ENCODE measurements at places on chromosomes 11 and 22.

DNA sequence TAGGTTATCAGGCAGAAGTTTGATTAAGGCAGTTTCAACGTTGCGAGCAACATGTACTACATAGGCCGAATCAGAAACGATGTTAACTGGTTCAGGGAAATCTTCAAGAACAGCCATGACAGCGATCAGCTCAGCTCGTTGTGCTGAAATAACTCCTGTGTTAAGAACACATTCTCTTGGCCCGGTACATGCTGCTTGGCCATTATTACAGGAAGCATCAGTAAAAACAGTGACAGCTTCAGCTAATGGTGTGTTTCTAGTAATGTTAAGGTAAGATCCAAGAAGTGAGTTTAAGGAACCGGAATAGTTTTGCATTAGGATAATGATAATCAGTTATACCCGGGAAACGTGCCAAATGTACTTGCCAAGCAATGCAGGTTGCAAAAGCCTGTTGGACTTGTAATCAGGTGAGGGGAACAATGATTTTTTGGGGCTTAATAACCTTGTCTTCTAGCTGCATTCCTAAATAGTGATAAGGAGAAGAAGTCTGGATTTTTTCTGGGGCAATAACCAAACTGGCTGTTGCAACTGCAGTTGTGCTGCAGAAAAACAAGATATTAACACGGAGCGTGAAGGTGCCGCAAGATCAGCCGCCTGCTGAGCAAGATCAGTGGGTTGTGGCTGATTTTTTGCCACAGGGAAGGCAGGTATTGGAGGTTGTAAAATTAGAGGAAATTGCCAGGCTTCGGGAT is 14.3 kb downstream of the OR52K1 start:
- no peak for DNase-seq

GRCh38 chr11:7545611-7546010 is 31.8 kb downstream of the PPFIBP2 start:
- DNase-seq, result no peak

DNA sequence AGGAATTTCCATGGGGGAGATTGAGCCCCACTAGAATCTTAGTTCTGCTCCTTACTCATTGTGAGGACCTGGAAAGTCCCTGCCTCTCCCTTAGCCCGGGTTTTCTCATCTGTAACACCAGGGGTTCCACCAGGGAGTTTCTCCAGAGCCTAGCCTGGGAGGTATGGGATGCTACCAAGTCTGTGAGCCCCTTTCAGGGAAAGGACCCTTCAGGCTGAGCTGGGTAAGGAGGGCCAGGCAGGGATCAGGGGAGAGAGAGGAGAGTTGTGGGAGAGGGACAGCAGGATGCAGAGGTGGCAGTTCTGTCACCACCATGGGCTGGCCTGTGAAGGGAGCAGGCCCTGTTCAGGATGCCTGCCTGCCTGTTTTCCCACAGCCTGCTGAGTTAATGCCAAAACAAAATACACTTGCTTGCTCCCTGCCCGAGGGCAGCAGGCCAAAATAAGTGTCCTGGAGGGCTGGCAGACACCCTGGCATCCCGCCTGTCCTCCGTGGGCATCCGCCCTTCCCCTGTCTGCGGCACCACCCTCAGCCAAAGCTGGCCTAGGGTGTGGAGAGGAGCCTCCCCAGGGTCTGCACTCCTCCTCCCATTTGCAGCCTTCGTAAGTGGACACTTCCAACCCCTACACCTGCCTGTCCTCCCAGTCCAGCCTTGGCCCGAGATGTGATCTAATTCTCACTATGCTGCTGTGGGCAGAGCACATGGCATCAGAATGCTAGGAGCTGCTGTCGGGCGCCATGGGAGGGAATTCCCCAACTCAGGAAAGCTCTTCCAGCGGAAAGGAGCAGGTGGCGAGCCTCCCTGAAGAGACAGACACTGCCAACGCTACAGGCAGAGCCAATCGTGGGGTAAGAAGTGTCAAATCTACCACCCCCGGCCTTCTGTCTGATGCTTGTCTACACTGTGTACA is 5.9 kb upstream of the FCHSD2 start:
- no peak for DNase-seq

GRCh38 chr22:42262964-42263363 is 7.5 kb downstream of the TCF20 start:
- DNase-seq, result no peak

DNA sequence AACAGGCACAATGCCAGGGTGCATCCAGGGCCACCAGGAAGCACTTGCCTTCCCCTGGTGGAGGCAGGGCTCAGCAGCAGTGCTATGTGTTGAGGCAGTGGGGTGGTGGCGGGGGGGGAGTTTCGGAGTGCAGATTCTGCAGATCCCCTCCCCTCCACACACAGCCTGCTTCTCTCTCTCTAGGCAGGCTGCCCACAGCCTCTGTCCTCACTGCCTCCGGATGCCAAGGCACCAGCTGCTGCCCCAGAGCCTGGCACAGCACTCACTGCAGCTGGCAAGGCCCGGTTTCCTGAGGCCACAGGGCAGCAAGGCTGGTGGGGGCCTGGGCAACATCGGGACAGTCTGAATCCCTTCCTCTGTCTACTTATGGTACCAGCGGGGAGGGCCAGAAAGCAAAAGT is 35.8 kb downstream of the NRXN2 start:
- no peak for DNase-seq

DNA sequence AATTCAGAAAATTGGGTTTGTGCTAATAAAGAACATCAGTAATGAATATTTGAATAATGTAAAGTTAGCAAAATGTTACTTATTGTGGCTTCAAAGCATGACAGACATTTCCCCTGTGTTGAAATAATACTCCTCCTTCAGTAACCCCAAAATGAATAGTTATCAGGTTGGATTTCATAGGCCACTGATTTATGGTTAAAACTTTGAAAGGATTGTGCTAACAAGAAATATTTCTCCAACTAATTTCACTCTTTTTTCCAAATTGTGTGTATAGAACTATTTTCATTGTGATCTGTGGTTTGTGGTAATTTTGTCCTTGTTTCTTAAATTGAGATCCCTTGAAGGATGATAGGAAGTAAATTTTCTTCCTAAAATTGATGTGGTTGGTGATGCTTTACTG is 7.9 kb downstream of the DDX10 start:
- DNase-seq, result no peak

DNA sequence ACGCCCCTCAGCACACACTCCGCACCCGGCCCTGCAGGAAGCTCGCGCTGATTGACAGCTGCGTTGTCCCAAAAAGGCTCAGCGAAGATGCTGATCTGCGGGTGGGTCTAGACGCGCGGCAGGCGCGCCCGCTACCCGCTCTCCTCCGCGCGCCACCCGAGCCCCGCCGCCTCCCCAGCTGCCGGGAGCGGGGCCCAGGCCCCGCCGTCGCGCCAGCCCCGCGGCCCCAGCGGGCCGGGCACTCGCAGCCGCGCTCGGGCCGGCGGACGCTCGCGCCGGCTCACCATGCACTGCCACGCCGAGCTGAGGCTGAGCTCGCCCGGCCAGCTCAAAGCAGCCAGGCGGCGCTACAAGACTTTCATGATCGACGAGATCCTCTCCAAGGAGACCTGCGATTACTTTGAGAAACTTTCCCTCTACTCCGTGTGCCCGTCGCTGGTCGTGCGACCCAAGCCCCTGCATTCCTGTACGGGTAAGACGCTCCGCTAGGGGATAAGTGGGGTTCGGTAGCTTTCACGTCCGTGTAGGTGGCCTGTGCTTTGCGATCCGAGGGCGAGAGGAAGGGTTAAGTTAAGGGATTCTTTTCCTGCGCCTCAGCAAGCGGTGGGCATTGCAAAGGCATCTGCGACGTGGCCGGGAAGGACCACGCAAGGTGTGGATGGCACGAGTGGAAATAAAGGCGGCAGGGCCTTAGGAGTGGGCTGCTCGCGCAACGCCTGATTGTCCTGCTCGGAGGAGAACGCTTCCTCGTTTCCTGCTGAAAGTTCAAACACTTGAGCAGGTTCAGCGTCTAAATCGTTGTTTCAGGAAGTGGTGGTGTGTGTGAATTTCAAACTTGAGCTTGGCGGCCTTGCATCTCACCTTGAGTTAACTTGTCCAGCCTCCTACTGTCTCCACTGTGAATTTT is at the start of gene BARX2:
BARX2 (plus strand) TSS at position 98 of the 907 bp plus-strand sequence; CDS start at position 286, 188 bp downstream.
- DNase-seq, result no peak

GRCh38 chr11:21582791-21583190 is 610.1 kb upstream of the ANO5 start:
- DNase-seq, result no peak

- no peak for DNase-seq
Observed at GRCh38 chr22:27740202-27740748, 61.3 kb downstream of the MN1 start.

GRCh38 chr22:44423556-44424358 is 74.3 kb downstream of the RTL6 start:
- no peak for DNase-seq

- DNase-seq, result no peak
Observed at GRCh38 chr11:78789375-78789774, 214.7 kb upstream of the NARS2 start.

DNA sequence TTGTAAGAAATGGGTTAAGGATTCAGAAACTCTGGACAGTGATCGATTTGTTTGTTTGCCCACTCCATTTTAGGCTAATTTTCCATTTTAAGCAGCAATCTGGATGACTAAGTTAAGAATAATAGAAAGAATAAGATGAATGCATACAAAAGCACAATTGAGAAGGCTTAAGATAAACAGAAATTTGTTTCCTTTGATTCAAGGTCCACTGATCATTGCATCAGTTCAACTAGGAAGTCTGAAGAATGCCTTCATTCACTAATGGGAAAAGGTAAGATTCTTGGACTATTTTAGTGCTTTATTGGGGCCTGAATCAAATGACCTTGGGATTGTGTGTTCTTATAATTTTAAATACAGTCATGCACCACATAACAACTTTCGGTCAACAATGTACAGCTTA is 140.8 kb downstream of the CADM1 start:
- no peak for DNase-seq

GRCh38 chr22:42086051-42086450 is 4.5 kb downstream of the NDUFA6 start:
- DNase-seq, result no peak
